ENCODE measurements at places on chromosomes 16 and 17.
A peak's percentile ranks its signal among the peaks of the same experiment; 100 is the strongest.

- DNase-seq: no peak
These were observed 39.8 kb downstream of the NF1 start for GRCh38 chr17:31134576-31134975.

DNA sequence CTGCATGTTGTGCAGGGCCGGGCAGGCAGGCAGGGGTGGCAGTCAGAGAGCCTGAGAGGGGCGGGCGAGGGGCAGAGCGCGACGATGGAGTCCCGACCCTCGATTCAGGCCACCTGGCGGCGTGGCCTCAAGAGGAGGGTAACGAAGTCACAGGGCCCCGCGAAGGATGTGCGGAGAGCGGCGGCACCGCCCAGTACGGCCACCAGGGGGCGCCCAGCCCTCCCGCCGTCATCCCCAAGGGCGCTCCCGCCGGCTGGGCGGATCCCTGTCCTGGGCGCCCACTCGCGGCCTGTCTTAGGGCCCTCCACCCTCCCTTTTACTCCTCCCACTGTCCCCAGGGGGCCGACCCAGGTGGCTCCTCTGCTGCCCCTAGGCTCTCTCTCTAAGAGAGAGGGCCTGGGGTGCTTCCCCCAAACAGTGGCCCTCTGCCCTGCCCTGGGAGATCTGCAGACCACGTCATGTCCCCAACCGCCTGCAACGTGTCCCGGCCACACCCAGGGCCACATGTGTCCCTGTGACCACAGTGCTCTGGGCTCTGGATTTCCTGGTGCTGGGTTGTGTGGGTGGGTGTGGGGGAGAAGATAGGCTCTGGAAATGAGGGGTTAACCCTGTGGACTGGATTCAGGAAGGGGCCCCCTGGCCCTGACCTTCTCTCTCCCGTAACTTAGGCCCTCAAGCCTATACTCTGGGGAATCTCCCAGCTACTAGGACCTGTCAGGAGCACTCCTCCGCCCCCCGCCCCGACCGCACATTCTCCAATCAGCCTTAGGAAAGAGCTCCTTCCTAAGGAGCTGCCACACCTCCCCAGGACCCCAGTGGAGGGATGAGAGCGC is 5.9 kb downstream of the DPEP2 start:
- peak; percentile 57 for DNase-seq

- no peak for DNase-seq
These were observed 10.2 kb upstream of the CLEC18B start for GRCh38 chr16:74431516-74431915.

DNA sequence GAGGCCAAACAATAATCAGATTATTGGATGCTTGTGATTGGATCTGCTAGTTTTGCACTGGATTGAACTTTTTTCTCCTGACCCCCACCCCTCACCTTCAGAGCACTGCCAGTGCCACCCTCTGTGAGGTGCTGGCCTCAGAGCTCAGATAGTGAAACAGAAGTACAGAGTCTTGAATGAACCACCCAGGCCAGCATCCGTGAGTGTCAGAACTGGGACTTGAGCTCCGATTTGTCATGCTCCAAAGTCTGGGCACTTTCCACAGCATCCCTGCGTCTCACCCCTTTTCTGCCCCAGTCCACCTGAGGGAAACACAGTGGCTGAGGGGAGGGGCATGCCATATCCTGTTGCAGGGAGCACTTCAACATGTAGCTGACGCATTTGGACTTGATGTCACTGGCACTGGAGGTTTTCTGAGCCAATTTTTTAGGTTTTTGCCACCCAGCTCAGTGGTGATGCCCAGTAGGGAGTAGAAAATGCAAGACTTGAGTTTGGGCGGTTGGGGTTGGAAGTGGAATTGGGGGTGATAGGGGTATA is 47.3 kb downstream of the SMPD3 start:
- DNase-seq: no peak

DNA sequence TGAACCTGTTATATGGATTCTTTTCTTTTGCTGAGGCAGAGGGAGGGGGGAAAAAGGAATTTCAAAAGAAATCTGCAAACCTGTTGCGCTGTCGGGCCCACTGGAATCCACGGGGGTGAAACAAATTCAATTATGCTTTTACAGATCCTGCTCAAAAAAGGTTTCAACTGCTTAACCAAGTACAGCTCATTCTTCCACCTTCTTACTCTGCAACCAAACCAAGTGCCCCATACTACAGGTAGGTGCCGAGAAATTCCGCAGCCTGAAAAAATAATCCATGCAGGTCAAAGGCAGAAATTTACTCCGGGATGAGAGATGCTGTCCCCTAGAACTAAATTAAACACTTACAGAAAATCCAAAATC is 416 bp downstream of the RNF43 start:
- DNase-seq: no peak

DNA sequence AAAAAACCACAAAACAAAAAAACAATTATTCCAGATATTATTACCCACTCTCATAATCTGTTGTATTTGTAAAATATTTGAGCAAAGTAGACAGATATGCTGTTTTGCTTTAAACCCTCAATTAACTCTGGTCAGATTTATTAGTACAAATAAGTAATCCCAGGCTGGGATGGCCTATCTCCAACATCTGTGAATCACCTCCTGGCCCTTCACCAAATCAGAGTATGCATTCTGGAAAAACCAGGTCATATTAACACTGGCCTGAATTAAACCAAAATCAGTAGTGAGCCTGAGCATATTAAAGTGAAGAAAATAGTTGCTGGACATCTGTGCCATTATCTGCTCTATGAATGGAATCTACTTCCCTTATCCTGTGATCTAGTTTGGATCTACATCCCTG is 41.0 kb downstream of the STAT3 start:
- DNase-seq: no peak

DNA sequence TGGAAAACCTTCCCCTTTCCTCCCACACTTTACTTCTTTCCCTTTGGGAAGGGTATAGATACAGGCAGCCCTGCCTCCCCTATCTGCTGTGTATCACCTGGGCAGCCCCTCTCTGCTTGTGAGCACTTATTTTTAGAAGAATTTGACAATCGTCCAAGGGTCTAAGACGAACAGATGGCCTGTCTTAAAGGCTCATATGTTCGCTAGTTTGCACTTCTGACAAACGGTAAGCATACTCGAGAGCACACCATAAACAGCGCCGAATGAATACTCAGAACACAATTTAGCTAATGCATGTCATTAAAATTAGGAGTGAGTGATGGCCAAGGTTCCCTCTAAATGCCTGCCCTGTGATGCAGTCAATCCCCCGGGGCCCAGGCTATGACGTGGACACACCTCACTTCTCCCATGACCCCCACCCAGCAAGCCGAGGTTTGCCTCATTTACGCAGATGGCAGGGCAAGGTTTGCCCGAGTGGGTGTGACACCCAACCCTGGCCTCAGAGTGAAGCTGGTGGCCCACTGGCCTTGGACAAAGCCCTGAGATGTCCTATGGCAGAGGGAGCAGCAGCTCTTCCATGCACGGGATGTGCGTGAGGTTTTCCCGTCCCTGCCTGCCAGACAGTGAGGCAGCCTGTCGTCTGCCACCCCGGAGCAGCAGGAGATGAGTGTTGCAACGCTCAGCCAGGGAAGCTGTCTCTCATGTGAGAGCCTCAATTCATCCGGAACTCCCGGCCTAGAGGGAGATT is 125.2 kb downstream of the C16orf78 start:
- DNase-seq: no peak

GRCh38 chr17:72561680-72562079 is 440.9 kb downstream of the SOX9 start:
- no peak for DNase-seq

DNA sequence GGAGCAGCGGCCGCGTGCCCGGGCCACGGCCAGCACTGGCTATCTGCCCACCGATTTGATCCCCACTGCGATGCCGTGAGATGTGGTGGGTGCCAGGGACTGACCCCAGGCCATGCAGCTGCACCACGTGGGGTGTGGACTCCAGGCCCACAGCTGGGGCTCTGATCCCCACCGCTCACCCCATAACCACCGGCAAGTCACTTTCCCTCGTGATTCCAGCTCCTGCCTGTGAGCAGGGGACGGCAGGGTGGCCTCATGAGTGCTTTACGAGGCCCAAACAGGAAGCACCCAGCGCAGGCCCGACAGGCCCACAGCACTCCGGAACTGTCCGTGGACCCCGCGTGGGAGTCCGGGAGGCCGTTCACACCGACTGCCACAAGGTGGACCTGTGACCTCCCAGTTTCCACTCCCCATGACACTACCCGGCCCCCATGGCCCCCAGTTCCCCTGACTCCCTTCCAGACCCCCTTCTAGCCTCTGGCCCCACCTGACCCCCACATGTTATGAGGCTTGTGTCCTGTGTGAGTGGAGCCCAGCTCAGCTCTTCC is 616 bp downstream of the PTX4 start:
- DNase-seq: no peak

DNA sequence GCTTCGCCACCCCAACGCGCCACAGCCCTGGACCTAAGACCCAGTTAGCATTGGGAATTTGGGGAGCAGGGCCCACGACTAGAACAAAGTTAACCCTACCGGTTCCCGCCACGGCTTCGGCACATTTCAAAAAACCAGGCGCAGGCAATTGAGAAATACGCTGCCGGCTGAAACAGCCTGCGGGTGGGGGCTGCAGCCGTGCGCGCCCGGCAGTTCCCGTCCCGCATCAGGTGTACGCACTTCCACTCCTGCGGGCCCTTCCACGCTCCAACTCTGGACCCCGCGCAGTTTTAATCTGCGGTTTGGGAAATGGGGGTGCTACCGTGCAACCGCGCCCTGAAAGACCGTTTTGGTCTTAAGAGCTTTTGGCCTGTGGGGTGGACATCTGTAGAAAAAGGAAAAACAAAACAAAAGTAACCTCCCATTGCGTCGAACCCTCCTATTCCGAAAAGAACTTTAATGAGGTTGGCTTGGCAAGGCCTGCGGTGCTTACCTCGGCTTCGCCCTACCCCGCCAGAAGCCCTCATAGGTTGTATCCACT is 7.1 kb downstream of the IRX5 start:
- no peak for DNase-seq

GRCh38 chr17:2214929-2215615 is 88.5 kb downstream of the SMG6 start:
- no peak for DNase-seq

GRCh38 chr17:8468127-8468526 is 32.4 kb downstream of the NDEL1 start:
- no peak for DNase-seq

DNA sequence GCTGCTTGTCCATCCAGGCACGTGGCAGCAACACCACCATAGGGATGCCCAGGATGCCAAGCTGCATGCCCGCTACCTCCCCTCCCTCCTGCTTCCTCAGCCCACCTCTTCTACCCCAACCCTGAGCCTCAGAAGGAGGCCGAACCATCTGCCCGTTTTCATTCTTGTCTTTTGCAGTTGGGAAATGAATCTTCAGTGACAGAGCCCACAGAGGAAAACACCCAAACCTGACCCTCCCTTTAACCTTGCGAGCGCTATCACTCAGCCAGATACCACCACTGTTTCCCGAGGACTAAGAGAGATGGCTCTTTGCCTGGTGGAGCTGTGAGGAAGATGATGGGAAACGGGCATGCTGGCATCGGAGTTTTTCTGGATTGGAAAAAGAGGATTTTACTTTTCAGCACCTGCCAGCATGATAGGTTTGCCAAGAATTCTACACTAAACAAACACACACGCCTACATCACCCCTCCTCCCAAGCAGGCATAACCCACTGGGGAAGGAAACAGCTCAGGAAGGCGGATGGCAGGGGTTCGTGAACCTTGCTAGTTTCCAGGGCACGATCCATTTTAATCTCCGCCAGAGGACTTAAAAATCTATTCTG is 457.4 kb downstream of the SLC39A11 start:
- DNase-seq: no peak

DNA sequence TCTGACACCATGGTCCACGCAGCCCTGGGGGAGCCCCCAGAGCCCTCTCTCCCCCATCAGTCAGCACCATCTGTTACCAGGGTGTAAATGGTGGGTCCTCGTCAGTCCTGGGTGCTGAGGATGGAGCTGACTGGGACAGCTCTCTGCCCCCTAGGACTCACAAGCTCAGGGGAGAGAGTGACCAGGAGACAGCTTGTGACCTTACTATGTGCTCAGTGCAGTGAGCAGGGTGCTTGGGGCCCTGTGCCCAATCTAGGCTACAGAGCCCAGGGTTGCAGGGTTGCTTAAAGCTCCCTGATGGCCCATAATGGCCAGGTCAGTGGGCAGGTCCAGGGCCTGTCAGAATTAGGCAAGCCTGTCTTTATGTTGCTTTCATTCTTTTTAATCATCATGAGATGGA is 11.3 kb downstream of the MMP2 start:
- DNase-seq: no peak

- DNase-seq: no peak
These were observed 764.7 kb upstream of the KIF2B start for GRCh38 chr17:53058031-53058430.

DNA sequence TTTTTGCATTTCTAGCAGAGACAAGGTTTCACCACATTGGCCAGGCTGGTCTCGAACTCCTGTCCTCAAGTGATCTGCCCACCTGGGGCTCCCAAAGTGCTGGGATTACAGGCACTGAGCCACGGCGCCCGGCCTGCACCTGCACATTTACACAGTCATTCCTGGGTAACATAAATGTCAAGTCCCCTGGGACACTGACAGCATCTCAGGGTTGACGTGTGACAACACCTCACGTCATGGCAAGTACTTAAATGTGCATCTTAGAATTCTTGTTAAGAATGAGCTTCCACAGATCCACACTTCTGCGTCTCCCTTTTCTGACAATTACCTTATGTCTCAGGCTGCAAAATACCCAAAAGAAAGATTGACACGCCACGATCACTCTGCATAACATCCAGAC is 80.5 kb downstream of the ABR start:
- DNase-seq: no peak

GRCh38 chr17:17723354-17724261 is 42.4 kb downstream of the RAI1 start:
- no peak for DNase-seq

DNA sequence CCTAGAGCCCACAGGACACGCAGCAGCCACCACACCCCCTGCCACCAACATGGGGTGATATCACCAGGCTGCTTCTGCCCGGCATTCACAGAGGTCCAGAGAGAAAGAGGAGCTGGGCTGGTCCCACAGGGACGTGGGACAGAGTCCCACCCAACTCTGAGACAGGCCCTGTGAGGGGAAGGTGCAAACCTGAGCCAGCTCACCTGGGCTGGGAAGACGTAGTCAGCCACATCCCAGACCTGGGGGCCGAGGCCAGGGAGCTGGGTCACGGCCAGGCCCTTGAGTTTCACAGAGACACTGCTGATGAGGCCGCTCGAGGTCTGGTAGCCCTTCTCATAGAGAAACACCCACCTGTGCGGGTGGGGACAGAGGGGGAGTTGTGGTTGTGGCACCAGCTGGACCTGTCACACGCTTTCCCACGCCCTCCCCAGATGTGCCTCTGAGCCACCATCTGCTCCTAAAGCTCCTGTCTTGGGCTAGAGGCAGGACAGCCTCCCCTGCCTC is 11.2 kb downstream of the P2RX1 start:
- DNase-seq: no peak

Measured in SW 1271 (cell line).